ENCODE measurements at places on chromosomes 12 and 14.

DNA sequence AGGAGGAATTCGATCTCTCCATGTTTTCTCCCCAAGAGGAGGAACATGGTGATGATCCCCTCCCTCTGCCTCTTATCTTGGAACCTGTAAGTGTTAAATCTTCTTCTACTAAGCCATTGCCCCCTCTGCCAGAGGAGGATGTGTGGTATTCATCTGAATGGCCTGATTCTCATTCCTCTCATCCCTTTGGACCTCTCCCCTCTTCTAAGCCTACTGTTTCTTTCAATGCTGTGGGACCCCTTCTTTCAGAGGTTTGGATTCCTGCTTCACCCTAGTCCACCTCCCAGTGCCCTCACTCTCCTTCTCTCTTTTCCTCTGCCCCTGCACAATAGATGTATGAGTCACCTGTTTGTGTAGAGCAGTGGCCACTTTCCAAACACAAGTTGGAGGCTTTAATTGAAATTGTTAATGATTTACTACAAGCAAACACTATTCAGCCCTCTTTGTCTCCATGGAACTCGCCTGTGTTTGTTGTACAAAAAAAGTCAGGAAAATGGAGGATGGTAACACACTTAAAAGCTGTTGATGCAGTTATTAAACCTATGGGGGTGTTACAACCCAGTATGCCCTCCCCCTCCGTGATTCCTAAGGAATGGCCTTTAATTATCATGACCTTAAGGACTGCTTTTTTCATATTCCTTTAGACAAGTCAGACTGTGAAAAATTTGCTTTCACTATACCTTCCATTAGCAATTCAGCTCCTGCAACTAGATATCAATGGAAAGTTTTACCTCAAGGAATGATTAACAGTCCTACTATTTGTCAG, 192.1 kb upstream of the ALG10B start:
- DNase-seq = peak; percentile 13

DNA sequence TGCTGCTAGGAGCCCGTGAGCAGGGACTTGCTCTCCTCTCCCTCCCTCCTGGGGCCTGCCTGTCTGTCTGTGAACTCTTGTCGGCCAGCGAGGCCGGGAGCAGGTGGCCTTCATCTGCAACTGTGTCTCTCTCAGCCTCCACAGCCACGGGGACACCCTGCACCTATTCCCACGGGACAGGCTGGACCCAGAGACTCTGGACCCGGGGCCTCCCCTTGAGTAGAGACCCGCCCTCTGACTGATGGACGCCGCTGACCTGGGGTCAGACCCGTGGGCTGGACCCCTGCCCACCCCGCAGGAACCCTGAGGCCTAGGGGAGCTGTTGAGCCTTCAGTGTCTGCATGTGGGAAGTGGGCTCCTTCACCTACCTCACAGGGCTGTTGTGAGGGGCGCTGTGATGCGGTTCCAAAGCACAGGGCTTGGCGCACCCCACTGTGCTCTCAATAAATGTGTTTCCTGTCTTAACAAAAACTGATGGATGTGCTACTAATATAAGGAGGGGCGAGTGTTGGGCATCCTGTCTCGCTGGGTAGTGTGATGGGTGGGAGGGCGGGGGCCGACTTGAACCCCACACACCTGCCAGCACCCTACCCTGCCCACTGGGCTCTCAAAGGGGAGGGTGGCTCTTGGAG, 34.8 kb downstream of the MEG3 start:
- no peak for DNase-seq

DNA sequence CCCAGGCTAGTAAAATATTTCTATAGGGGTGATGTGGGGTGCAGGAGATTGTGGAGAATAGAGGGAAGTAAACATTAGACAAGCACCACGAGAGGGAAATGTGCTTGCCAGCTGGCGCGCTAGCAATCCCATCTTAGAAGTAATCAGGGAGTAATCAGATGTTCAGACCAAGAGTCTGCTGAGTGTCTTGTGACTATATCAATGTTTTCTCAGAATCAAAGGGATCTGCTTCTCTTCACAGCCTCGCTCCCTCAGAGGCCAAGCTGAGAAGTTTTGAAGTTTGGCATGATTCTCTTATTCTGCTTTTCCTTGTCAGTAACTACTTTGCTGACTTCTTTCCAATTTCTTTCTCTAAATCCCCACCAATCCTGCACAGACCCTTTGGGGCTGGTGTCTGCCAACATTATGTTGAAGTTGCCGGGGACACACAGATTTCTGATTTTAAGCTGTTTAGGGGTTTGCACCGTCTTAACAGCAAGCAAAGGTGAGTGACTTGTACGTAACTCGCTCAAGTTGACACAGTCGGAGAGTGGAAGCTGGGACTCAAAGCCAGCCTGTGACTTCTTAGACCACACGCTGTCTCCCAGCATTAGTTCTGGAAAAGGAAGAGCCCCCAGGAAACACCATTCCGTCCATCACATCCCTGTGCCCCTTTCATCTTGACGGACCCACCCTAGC, 22.0 kb upstream of the TSPAN9 start:
- DNase-seq = peak; percentile 90

DNA sequence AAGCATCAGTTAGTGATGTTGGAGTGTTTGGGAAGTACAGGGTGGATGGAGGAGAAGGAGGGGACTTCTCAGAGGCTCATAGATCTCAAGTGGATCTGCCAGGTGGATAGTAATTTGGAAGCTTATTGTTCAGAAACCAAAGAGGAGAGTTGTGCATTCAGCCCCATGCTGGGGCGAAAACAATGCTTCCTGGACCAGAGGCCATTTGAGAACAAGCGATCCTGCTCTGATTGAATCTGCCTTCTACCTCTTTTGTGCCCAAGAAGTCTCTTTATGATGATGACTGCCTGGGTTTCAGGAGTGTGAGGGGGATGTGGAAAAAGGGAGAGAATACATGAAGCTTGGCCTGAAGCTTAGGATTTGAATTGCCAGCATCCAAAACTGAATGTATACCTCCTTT, 110.8 kb upstream of the SRRM4 start:
- DNase-seq = no peak

DNA sequence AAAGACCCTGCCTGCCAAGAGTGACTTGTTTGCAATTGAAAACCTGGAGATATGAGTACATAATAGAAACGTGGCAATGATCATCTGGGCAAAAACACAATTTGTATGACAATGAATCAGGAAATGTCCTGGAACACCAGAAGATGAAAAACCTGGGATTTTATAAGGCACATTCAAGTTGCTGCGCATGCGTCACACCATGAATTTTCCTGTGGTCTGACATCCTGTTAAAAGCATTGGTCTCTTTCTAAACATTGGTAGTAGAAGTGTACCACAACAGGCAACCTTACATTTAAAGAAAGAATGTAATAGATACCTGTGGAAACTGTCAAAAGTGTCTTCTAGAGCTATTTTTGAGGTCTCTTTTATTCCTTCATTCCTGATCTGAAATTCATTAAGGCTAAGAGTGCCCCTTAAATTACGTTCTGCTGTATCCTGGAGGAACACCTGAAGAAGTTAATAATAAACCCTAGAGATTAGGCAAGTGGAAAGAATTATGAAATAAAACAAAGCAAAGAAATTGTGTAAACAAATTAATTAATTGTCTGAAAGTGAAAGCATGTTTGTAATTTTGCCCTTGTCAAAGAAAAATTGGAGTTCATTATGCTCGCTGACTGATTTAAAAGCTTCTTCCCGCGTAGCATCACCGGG, 676.5 kb downstream of the DIO2 start:
- DNase-seq = no peak

- peak; percentile 19 for DNase-seq
Observed at GRCh38 chr12:71440345-71440762, 756 bp downstream of the LGR5 start.

DNA sequence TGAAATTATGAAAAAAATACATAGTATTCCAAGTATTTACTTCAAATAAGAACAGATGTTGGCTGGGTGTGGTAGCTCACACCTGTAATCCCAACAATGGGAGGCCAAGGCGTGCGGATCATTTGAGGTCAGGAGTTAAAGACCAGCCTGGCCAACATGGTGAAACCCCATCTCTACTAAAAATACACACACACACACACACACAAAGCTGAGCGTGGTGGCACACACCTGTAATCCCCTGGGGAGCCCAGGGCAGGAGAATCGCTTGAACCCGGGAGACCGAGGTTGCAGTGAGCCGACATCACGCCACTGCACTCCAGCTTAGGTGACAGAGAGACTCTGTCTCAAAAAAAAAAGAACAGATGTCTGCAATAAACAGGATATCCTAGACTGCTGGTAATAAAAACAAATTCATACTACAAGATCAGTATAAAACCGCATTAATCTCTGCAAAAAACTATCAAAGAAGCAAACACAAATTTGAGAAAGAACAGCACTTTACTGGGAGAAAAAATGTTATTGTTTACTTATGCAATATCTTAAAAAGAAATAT, 23.8 kb downstream of the EEA1 start:
- no peak for DNase-seq

DNA sequence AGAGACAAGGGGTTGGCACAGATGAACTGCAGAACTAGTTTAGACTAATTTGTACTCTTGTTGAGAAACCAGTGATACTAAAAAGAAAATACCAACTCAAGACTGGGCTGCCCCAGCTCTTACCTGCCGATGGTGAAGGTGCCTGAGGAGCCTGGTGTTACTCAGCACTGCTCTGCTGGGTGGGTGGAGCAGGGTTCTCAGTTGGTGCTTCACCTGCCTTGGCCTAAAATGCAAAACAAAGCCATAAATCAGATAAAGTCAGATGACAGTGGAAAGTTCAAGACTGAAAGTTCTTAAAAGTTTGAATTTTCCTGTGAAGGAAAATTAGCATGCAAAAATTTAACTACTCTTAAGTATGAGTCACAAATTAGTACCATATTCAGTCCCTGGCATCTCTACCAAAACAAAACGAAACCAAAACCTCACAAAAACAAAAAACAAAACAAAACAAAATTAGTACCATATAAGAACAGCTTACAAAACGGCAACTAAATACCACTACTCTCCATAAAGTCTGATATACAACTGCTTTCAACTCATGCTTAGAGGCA, 21.9 kb downstream of the YBX3 start:
- DNase-seq = no peak

DNA sequence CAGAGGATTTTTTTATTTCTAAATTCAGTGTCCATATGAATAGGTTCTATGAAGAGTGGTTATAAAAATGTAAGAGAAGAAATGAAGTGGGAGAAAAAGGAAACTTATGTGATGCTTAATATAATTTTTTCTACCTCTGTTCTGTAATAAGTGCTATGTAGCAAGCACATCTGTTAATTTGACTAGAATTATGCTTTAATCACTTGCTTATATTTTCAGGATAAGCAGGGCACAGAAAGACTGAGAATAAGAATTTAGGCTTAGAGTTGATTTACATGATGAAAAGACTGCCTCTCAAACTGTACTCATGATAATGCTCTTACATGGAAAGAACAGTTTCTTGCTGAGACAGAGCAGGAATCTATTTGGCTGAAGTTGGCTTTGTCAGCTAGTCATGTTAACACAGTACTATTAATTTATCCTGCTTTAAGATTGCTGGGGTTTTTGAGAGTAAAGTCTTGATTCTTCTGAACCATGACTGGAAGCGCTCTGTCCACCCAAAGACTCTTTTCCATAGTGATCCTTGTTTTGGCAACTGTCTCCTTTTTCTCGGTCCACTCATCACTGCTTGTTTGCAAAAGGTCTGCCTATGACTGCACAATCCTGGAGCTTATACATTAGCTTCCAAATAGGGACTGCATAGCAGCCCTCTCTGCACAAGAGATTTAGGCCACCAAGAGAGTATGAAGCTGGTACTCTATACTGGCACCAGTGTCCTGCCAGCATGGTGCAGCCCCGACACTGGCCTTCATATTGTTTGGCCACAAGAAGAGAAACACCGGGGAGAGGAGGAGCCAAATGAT, 98.8 kb downstream of the AKAP6 start:
- no peak for DNase-seq

GRCh38 chr12:47397664-47398281, 308.1 kb downstream of the RPAP3 start:
- peak; percentile 15 for DNase-seq

DNA sequence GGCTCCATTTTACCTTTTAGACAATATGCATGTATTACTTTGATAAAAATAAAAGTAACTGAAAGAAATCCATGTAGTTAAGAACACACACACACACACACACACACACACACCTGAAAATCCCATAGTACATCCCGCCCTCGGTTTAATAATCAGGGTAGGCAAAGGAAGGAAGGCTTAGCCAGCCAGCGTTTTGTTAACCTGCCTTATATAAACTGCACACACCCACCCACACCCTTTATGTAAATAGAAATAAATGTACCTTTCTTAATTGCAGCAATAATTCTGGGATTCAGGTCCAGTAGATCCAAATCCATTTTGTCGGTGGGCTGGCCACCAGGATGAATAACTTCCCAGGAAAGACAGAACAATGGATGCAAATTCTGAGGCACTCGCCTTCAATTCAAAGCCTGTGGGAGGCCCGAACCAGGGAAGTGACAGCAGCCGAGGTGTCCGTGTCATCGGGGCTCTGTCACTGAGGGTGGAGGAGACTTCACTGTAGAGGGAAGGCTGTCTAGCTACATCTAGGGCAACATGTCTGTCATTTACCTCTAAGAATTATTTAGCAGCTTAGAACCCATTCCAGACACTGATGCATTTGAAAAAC, 4.4 kb downstream of the XRCC3 start:
- no peak for DNase-seq

DNA sequence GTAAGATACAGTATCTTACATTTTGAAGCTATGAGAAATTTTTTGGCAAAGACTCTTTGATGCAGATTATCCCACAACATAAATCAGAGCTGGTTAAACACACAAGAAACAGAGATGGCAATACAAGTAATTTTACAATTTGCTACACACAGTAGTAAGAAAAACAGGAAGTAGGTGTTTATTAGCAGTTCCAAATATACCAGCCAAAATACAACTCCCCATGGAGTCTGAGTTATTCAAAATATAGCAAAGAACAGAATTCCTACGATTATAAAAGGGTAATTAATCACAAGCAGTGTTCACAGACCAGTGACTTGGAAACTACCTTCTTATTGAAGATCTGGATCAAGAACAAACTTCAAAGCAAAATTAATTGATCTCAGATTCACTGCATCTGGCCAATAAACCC, 83.9 kb downstream of the BMP4 start:
- no peak for DNase-seq

GRCh38 chr14:40417777-40418401, 985.7 kb upstream of the FBXO33 start:
- DNase-seq = peak; percentile 10

DNA sequence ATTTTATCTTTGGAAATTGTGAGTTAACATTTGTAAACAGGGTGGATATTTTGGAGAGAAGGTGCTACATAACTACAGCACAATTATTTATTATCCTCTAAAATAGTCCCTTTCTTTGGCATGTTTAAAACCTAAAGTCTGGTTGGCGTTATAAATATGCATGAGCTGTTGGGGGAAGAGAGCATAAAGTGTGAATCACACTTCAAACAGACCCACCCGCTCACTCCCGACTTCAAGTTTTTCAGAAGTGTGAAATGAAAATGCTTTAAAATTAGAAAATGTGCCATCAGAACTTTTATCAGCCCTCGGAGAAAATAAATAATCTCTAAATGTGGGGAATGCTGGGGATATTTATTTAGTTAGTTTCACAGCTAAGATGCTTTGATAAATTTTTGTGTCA, 1006.9 kb downstream of the NRXN3 start:
- DNase-seq = no peak

- DNase-seq = no peak
Observed at GRCh38 chr12:52618866-52619265, 507 bp upstream of the KRT73 start.

- peak; percentile 82 for DNase-seq
Observed at GRCh38 chr14:105313381-105314286, 914 bp upstream of the PACS2 start.

Data from lung (tissue), 17 donors.